ENCODE measurements at places on chromosomes 7 and 10. TPM values are rescaled to one million over a fixed set of nuclear protein-coding genes. Genes with fewer than 3 reads are reported as not detected.

The C7orf33 gene
- total RNA-seq = not detected

The GOT1 gene
- 15.3 TPM for total RNA-seq

The PRLHR gene
- total RNA-seq = not detected

The UNC5B gene
- total RNA-seq = 3.4 TPM

The PRF1 gene
- 3.2 TPM for total RNA-seq

The CHRM2 gene
- 0.09 TPM for total RNA-seq

The SPDYE16 gene
- total RNA-seq = not detected

The CHAT gene
- total RNA-seq = not detected

The ANKRD22 gene
- not detected for total RNA-seq
